Activated CD4-positive, alpha-beta T cell treated with anti-CD3 and anti-CD28 coated beads, Interleukin-2, amount 10 ng/mL, durations not matched to agents 7 days and 5 days (primary cell): ENCODE measurements at places on chromosomes 16 and 17.

DNA sequence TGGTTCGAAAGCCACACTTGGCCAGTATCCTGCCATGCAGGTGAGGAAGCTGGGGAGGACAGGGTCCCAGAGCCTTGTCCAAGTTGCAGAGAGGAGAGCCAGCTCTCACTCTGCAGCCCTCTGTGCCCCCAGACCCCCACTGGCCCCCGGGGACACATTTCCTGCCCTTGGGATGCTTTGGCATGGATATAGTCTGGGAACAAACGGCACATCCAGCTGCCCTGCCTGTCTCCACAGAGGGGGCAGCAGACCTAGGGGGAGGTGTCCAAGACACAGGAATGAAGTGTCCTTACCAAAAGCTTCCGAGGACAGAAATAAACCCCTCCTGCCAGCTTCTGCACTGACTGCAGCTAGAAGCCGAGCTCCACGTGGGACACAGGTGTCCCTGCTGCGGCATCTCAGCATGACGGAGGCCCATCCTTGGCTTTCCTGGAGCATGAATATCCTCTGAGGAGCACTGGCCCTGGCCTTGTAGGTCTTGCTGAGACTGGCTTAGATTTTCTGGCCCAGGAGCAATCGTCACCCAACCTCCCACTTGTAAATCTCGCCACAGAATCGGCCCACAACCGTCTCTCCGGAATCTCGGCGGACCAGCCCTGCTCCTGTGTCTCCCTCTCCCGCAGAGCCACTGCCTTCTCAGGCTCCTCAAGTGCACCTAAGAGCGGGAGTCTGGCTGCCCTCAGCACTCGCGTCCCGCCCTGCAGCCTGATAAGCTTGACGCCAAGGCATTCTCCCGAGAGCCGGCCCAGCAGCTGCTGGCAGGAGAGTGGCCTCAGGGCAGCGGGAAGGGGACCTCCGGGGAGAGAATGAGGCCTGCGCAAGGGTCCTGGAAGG lies 1.1 kb upstream of the CAPN15 start:
- DNase-seq, result peak; percentile 27

GRCh38 chr16:74561626-74562025 lies 45.3 kb downstream of the GLG1 start:
- no peak for DNase-seq

GRCh38 chr16:49602976-49603310 lies 229.3 kb downstream of the C16orf78 start:
- no peak for DNase-seq

DNA sequence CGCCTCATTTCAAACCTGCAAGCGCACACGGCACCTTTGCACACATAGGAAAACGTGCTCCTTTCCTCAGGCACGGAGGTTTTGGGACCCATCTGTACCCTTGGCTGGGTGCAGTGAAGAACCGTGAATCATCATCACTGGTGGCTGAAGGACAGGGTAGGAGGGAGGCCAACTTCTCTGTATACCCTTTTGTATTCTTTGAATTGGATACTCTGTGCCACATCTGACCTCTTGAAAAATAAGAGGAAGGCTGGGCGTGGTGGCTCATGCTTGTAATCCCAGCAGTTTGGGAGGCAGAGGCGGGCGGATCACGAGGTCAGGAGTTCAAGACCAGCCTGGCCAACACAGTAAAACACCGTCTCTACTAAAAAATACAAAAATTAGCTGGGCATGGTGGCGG lies 11.7 kb downstream of the GPRC5B start:
- DNase-seq, result no peak

DNA sequence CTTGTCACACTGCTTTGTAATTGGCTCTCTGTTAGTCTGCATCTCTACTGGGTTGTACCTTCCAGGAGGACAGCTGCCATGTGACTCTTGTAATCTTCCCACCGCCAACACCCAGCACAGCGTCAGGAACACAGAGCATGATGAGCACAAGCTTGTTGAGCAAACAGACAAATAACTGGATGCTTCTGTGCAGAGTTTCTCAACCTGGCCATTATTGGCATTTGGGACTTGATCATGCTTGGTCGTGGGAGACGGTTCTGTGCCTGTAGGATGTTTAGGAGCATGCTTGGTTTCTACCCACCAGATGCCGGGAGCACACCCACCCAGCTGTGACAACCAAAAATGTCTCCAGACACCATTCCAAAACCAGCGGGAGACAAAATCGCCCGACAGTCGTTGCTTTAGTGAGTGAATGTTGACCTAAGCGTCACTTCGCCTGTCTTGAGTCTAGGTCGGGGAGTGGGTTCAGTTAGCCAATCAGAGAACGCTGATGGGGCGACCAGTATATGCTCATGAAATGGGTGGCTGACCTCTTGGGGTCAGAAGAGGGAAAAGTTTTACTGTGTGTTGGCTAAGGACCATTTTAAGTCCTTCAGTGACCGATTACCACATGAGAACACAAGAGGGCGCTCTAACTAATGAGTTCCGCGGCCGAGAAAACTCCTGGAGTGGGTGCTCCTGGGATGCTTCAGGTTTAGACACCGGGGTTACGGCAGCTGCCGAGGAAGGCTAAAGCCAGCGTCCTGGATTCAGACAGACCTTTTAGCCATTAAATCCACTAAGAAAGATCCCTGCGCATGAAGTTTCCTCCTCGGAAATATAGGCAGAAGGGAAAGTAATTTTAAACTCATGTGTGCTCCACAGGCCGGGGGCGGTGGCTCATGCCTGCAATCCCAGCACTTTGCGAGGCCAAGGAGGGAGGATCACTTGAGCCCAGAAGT lies 57.8 kb upstream of the TEX2 start:
- DNase-seq, result peak; percentile 64

GRCh38 chr17:48074322-48075081 lies 26.3 kb downstream of the NFE2L1 start:
- peak; percentile 83 for DNase-seq

- no peak for DNase-seq
These were observed 18.9 kb upstream of the ENPP7 start for GRCh38 chr17:79711715-79712305.

DNA sequence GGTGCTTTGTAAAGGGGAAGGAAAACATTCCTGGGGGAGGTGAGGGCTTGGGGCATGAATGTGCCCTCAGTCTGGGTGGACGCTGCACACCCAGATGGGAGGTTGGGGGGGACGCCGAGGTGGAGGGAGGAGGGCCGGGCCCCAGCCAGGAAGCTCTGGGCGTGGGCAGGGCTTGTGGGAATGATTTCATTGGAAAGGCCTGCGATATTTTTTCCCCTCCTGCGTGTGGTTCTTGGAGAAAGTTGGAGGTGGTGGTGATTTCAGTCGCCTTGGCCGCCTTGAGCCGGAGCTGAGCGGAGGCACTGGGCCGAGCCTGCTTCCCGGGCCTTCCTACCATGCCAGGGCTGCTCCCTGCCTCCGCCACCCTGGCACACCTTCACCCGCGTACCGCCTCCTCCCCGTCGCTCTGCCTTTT lies 26.4 kb upstream of the CLEC18A start:
- DNase-seq, result no peak

DNA sequence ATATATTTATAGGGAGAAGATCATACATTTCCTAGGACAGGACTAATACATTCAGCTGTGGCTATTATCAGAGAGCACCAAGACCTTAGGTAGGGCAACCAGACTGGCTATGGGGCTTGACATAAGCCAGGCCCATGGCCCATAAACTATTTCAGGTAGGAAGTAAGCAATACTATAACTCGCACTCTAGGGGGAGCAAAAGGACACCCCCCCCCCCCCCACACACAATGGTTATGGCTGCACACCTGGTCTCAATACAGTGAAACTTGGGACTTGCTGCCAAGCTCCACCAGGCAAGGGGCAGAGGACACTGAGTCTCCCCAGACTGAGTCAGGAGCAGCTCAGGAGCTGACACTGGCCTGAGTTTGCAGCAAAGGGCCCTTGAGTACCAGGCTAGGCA lies 348.9 kb upstream of the ASIC2 start:
- no peak for DNase-seq

- peak; percentile 57 for DNase-seq
These were observed 16.6 kb downstream of the LDHD start for GRCh38 chr16:75099738-75100602.

DNA sequence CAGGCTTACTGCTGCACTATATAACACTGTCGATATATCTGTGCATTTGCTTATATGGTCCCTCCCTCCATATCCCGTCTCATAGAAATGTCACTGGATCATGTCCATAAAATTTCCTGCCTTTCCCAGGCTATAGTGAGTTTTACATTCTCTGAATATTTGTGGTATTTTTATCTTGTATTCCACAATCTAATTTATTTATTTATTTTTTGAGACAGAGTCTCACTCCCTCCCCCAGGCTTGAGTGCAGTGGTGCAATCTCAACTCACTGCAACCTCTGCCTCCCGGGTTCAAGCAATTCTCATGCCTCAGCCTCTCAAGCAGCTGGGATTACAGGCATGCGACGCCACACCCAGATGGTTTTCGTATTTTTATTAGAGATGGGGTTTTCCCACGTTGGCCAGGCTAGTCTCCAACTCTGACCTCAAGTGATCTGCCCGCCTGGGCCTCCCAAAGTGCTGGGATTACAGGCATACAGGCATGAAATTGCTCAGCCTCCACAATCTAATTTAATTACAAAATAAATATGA lies 12.9 kb downstream of the TRIM37 start:
- no peak for DNase-seq

DNA sequence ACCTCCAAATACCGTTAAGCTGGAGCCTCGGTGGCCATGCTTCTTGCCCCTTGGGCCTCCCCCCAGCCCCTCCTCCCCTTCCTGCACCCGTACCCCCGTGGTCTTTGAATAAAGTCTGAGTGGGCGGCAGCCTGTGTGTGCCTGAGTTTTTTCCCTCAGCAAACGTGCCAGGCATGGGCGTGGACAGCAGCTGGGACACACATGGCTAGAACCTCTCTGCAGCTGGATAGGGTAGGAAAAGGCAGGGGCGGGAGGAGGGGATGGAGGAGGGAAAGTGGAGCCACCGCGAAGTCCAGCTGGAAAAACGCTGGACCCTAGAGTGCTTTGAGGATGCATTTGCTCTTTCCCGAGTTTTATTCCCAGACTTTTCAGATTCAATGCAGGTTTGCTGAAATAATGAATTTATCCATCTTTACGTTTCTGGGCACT lies 928 bp downstream of the HBA1 start:
- DNase-seq, result no peak

GRCh38 chr17:43456661-43457361 lies 27.0 kb upstream of the DHX8 start:
- no peak for DNase-seq

- no peak for DNase-seq
These were observed 524.4 kb upstream of the ZFHX3 start for GRCh38 chr16:73572135-73572828.

DNA sequence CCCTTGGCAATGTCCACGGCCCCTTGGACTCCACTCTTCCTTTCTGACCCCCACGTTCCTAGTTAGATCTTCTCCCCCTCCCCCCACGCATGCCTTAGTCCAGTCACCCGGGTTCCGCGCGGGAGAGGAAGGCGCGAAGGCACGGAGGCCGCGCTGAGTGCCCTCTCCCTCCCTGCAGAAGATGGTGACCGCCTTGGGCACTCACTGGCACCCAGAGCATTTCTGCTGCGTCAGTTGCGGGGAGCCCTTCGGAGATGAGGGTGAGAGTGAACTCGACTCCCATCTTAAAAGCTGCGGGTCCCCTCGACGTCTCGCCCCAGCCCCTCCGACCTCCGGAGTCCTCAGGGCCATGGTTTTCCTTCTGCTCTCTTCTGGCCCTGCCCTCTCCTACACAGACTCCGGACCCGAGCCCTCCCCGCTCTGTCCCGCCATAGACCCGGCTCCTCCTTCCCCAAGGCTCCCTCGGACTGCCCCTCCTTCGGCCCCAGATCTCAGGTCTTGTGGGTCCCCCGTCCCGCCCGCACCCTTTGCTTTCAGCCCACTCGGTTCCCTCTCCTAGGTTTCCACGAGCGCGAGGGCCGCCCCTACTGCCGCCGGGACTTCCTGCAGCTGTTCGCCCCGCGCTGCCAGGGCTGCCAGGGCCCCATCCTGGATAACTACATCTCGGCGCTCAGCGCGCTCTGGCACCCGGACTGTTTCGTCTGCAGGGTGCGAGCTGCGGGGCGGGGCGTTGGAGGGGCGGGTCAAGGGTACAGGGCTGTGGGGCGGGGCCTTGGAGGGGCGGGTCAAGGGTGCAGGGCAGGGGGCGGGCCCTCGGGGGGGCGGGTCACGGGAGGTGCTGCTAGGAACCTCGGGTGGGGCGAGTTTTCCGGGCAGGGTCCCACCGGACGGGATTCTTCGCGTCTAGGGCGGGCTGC lies 4.6 kb downstream of the TGFB1I1 start:
- DNase-seq, result peak; percentile 90

GRCh38 chr16:52436339-52437276 lies 110.3 kb downstream of the TOX3 start:
- no peak for DNase-seq

- no peak for DNase-seq
These were observed 1.4 kb downstream of the MYO18A start for GRCh38 chr17:29178750-29179231.

- no peak for DNase-seq
These were observed 375.7 kb upstream of the DYNLRB2 start for GRCh38 chr16:80164966-80165550.

- no peak for DNase-seq
These were observed 4.1 kb downstream of the FAM171A2 start for GRCh38 chr17:44359458-44360143.

DNA sequence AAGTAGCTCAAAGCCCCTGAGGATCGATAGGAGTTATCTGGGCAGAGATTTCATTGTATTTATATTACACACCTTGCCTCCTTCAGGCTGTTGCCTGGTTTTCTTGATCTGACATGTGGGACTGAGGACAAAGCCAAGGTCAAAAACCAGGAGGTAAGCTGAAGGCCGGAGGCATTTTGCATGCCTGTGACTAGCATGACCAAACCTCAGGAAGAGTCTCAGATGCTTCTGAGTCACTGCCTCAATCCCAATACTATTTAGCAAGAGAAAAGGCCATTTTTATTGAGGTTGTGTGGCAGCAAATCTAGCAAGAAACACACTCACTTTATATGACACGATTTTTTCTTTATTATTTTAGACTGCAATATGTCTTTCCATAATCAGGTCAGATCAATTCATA lies 968.1 kb downstream of the CDH11 start:
- no peak for DNase-seq

DNA sequence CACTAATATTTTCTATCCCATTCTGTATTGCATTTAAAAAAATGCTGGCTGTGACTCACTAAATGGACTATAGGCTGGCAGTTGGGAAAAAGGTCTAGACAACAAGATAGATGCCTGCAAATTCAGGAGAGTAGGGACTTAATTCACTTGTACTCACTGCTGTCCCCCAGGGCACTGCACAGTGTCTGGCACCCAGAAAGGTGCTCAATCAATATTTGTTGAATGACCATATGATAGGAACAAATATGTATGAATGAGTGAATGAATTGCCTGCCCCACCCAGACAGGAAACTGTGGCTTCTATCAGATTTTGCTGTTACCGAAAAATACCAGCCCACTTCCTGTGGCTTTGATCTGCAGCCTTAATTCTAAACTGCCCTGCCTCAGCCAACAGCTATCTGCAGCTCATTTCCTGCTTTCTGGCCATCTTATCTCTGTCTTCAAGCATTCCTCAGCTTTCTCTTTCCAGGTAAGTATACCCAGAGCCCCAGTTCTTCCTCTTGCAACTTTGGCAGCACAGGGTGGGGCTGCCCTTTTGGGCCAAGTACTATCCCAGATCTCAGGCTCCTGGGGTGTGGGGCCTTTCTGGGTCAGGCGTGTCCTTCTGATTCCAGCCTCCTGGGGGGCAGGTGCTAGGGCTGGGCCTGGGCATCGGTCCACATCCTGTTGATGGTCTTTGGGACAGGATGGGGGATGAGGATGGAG lies 15.3 kb upstream of the TNS4 start:
- peak; percentile 90 for DNase-seq
